ENCODE measurements at places on chromosomes 11 and 22.

- DNase-seq: no peak
These were observed 40.1 kb downstream of the CTSC start for GRCh38 chr11:88297421-88297820.

DNA sequence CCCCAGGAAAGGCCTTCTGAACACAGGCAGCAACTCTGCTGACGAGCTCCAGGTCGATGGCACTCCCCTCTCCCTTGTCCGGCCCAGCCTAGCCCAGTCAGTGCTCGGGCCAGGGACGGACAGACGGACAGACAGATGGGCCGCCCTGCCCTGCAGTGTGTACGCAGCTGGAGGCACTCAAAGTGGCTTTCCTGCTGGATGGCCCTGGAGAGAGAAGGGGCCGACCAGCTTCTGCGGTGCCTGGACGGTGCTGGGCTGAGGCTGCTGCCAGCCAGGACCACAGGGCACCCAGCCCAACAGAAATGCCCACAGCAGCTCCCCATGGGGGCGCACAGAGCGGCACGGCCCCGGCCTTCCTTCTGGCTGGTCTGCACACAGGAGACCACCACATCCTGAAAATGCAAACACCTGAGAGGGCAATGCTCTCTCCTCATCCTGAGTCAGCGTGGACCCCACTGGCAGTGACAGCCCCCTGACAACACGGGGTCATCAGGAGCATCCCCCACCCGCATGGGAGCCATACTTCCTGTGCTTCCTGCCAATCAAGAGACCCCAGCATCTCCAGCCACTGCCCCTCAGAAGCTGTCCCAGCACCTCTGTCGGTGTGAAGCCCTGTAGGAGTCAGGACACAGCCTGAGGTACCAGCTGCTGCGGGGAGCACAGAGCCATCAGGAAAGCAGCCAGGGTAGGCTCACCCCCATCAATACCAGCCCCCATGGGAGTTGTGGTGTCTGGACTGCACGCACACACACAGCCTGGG lies 692 bp upstream of the MOB2 start:
- DNase-seq: no peak

DNA sequence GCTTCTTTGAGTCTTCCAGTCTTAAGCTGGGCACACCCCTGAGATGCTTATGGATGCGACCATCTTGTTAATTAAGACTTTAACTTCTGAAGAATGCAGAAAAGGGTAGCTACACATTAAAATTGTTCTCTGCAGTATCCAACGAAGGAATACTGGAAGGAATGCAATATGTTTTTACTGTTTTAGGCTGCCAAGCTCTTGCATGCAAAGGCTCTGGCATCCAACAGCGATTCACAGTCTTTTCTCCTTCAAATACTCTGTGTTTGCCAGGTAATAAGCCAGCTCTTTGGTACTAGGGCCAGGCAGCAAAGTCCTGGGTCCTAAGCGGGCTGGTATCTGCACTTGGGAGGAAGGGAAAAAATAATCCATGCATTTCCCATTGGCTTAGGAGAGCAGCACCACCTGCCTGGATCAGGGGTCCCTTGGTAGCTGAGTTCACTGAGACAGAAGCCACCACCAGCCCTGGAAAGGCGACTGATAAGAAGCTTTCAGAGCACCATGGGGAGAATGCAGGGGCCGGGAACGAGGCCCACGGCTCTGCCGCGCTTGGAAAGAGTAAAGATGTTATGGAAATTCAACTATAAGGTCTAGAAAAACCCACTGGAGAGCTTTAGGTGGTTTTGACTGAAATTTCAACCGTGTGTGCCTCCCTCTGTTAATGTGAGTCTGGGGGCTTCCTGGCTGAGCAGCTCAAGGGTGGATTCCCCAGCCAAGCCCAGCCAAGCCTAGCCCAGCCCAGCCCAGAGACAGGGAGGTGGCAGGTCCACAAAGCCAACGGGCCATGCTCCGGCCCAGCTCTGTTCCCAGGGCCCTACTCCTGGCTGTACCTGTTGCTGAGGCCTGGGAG lies 67.0 kb upstream of the CCND1 start:
- no peak for DNase-seq

DNA sequence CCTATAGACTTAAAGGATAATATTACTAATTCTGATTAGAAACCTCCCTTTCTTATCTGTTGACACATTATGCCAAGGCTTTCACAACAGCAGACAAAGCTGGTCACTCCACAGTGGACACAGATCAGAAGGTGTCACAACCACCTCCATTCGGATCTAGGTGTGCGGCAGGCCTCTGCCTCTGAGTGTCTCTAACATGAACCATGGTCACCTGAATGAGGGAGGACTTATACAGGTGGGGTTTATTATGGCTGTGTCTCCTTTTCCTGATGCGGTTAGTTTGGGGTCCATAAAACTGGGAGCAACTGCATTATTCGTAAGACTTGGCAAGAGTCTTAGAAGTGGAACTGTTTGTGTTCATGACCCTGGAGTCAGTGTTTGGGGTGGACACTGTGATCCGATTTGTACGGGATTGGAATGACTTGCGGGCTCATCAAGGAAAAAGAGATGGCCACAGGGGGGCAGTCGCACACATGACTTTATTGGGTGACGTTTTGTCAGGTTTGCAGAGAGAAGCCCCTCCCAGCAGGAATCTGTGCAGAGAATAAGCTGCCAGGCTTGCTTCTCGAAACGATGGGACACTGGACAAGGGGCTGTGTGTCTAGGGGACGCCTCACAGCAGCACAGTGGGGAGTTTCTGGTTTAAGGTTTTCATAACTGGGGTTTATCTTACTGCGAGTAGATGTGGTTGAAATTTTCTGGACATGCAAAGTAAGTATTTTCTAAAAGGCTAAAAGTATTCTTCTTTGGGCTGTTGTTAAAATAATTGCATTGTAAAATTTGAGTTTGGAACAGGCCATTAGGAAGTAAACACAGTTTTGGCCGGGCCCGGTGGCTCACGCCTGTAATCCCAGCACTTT lies 90.6 kb downstream of the GAB4 start:
- no peak for DNase-seq

GRCh38 chr11:75277211-75277805 lies 36.7 kb downstream of the TPBGL start:
- DNase-seq: no peak

DNA sequence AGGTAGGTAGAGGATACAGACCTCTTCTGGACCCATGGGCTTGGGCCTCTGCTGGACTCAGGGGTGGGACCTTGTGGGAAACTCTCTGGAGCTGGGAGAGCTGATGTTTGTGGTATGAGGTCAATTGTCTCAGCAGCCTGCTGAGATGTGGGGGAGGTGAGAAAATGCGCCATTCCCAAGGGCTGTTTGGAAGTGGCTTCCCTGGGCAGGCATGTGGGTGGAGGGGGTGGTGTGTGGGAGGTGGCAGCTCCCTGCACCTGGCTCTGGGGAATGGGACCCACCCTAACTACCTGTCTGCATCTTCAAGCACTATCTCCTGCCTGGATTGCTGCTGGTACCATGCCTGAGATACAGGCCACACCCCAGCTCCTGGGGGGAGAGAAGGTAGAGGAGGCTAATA lies 97.4 kb upstream of the THY1 start:
- no peak for DNase-seq

- no peak for DNase-seq
These were observed 524 bp downstream of the MTMR2 start for GRCh38 chr11:95923439-95923727.

DNA sequence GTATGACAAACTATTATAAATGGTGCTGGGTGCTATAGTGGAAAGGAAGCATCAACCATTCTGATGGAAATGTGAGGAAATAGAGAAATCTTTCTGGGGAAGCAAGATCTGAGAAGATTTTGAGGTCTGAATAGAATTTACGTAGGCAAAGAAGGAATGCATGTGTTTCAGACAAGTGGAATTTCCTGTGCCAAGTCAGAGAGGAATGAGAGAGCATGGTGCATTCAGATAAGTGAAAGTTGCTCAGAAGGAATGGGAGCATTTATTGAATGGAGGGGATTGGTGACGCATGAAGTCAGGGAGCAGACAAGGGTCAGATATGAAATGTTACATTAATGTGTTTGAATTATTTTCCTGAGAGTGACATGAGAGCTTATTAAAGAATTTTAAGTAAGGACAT lies 725.5 kb downstream of the METTL15 start:
- DNase-seq: peak; percentile 89

DNA sequence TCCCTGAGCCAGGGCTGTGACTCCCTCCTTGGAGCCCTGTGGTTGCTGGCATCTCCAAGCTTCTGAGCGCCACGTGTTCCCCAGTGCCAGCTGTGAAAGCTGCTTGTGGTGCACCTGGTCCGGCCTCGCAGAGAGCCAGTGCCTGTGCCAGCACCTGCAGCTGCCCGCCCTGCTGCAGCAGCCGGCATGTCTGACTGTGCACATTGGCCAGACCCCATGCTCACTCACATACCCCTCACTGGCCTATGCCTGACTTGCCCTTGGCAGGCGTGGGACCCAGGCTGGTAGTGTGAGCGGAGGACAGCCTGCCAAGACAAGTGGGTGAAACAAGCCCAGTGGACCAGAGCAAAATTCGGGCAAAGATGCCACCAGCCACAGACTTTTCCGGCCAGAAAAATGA lies 9.8 kb downstream of the MRPL48 start:
- no peak for DNase-seq

DNA sequence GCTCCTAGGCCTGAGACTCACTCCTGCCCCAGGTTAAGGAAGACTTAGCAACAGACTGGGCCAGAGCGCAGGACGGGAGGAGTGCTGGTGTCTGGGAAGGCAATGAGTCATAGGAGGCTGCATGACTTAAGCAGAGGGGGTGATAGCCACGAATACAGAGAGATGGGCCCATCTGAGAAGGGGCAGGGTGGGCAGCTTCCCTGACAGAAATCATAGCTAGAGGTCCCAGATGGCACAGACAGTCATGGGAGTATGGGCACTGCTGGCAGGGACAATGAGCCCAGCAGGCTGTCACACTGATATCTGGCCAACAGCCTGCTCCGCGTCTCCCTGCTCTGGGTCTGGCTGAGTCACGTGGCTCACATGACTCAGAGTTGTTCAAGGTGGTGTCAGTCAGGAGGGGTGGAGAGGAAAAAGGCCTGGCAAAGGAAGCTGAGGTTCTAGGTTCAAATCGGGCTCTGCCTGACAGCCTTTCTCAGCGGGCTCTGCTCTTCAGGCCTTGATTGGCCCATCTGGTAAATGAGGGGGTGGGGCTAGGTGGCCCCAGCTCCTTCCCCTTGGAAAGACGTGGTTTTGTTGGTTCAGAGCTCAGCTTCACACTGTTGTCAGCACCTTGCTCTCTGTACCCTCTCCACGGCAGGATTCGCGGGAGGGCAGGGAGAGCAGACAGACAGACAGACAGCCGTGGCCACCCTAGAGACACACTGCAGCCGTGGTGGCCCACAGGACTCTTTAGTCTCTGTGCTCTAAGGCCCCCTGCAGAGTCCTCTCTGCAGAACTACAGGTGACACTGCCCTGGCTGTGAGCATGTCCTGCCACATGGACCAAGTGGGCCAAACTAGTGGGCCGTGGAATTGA lies 47.8 kb downstream of the DBX1 start:
- peak; percentile 93 for DNase-seq

DNA sequence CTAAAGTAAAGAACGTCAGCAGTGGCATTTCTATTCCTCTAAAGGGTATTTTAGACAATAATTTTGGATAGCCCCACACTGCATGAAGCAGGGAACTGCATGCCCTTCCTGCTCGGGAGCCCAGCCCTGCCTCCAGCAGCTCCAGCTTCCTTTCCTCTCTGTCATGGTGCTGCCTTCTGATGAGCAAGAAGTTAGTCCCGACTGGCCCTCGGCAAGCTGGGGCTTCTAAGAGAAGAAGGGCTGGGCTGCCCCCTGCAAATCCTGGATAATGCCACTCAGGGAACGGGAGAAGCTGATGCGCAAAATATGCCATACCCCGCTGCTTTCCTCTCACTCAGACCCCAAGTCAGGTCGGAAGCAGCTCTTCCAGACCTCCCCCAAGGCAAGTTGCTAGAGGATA lies 296.4 kb downstream of the ETS1 start:
- no peak for DNase-seq

- no peak for DNase-seq
These were observed 120.8 kb downstream of the NAT10 start for GRCh38 chr11:34226210-34226609.

DNA sequence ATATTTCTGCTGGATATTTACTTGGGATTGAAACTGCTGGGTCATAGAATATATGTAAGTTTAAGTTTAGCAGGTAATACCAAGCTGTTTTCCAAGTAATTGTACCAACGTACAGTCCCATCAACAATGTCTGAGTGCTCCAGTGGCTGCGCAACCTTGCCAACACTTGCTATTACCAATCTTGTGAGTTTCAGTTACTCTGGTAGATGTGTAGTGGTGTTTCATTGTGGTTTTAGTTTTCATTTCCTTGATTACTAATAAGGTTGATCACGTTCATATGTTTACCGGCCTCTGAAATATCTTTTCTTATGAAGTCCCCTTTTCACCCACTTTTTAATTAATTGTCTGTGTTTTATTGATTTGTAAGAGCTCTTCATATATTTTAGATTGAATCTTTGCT lies 370.6 kb upstream of the CADM1 start:
- DNase-seq: no peak

- DNase-seq: no peak
These were observed 8.4 kb downstream of the LRRC10B start for GRCh38 chr11:61516675-61517572.

DNA sequence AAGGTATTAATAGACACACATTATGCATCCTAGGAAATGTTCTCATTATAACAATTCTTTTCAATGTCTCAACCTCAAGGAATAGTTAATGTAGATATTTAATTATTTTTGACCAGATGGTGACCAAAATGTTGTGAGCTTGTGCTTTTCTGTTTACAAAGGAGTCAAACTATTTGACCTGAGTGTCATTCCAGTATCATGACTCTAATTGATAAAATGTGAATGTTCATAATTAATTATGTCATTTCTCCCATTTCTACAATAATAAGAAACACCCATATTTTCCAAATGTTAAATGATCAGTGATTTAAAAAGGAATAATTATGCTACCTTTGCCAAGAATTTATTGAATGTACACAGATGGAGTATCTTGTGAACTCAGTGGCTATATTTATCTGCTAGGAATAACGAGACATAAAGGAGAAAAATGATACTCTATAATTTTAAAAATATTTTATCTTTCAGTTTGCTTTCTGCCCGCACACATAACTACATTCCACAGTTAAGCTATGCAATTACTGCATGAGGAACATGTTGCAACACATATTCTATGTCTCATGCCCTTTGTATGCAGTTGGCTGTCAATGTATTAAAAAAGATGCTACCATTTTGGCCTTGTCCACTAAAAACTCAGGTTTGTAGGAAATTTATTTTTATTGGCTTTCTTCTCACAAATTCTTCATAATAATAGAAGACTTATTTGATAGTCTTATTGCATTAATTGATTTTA lies 376.7 kb upstream of the CCDC179 start:
- DNase-seq: no peak

- DNase-seq: no peak
These were observed 49.6 kb downstream of the APOL1 start for GRCh38 chr22:36302439-36303114.
